GM03348 (cell line): ENCODE measurements at places on chromosomes 2 and 18.

DNA sequence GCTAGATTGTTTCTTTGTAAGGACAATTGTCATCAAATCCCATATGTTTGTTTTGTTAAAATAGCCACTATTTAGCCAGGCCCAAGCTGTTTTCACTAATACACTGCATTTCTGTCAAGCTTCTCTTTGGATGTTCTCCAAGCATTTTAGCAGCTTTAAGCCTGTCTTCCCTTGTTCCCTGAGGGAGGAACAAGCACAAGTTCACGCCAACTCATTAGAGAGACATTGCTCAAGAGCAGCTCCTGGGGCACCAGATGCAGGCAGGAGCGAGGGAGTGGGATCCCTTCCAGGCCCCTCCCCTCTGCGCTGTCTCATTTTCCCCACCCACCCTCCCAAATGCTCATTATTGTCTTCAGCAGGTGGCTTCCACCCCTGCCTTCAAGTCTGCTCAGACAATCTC lies 32.6 kb upstream of the PPP3R1 start:
- DNase-seq: peak; percentile 79

DNA sequence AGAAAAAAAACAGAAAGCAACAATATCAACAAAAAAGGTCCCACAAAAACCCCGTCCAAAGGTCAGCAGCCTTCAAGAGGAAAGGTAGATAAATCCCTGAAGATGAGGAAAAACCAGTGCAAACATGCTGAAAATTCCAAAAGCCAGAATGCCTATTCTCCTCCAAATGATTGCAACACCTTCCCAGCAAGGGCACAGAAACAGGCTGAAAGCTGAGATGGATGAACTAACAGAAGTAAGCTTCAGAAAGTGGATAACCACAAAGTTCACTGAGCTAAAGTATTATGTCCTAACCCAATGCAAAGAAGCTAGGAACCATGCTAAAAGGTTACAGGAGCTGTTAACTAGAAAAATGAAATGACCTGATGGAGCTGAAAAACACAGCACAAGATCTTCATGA lies 226.4 kb upstream of the DSEL start:
- DNase-seq: no peak

- peak; percentile 94 for DNase-seq
Observed at GRCh38 chr2:241877989-241878970, 8.8 kb downstream of the RTP5 start.

DNA sequence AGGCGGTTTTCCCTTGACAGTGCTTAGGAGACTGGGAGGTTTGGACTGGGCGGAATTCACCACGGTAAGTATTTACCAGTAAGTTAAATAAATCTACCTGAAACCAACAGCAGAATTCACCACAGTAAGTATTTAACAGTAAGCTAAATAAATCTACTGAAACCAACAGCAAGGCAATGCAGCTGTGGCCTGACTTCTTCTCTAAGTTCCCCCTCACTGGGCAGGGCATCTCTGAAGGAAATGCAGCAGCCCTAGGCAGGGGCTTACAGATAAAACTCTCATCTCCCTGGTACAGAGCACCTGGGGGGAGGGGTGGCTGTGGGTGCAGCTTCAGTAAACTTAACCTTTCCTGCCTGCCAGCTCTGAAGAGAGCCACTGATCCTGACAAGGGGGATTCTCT lies 432.5 kb upstream of the LRRTM1 start:
- DNase-seq: no peak

DNA sequence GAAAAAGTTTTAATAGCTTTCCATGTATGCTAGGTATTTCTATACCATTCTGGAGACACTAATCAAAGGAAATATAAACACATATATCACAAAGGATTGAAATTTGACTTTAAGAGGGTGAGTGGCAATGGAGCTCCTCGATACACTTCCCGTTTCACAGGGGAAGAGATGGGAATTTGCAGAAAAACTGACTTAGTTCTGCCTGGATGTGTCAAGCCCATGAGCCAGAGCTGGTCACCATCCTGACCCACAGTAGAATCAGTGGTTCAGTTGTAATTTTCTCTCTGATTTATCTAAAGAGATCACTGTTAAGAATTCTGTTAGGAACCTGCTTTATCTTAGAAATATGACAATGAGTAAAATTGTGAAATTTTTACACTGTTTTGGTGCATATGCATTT lies 34.2 kb downstream of the PLCL1 start:
- DNase-seq: no peak

- DNase-seq: no peak
Observed at GRCh38 chr2:15200581-15200980, 360.6 kb downstream of the NBAS start.

DNA sequence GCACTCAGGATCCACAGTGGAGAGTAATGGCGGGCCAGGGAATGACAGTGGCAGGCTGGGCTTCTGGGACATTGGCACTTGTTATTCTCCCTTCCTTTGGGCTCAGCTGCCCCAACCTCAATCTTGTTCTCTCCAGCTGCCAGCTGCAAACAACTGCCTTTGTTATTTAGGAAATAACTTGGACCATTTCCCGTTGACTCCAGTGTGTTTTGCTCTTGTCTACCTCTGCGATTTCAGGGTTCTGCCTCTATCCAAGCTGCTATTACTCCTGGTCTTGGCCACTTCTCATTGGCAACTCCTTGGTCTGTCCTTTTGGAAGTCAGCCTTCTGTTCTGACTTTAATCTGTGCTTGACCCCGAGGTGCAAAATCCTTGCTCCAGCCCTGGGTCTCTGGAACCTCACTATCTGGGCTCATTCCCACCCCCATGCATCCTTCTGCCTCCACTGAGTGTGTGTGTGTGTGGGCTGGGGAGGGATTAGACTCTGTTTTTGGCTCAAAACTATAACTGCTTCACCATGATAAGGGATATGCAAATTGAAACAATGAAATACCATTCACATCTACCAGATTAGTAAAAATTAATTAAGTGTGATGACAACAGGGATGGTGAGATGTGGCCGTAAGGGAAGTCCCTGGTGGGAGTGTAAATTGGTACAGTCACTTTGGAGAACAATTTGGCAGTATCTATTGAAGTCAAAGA lies 134.1 kb upstream of the CXCR4 start:
- no peak for DNase-seq

DNA sequence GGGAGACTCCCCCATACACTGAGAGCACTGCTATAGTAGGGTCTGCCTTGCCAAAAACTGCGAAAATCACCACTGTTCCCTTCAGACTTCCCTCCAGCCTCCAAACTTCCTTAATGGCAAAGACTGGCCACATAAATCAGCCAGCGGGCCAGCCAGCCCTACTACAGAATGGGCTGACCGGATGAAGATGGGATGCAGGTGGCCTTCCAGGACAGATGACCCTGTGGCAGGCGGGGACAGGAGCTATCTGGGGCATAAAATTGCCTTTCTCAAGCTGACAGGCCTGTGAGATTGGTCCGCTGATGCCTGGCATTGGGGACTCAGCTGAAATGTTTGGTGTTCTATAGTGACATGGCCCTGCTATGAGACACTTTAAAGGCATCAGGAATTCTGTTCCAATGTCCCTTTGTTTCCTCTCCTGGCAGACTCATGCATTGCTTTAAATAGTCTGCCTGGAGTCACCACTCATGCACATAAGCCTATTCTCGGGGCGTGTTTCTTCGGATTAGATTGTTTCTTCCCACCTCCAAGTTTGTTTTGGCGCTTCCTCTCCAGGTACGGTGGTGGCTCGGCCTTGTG lies 135.9 kb downstream of the ALPK2 start:
- DNase-seq: no peak

DNA sequence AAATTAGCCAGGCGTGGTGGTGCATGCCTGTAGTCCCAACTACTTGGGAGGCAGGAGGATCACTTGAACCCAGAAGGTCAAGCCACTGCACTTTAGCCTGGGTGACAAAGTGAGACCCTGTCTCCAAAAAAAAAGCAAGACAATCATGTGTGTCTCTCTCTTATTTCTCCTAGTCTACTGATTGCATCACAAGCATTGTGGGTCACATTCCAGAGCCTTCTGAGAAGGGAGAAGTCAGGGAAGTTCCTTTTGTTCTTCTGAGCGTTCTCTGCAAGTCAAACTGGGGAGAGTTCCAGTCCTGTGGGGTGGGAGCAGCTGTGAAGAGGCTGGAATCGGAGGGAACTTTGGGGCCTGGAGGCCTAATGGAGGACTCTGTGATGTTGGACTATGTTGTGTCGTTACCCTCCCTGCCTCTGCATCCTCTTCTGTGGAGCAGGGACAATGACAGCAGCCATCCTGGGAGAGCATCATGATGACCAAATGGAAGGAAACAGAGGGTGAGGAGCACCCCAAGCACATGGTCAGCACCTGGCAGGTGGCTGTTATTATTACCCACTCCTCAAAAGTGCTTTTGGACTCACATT lies 115.4 kb downstream of the MRO start:
- DNase-seq: no peak

- no peak for DNase-seq
Observed at GRCh38 chr2:48694149-48694548, 61.4 kb downstream of the LHCGR start.

DNA sequence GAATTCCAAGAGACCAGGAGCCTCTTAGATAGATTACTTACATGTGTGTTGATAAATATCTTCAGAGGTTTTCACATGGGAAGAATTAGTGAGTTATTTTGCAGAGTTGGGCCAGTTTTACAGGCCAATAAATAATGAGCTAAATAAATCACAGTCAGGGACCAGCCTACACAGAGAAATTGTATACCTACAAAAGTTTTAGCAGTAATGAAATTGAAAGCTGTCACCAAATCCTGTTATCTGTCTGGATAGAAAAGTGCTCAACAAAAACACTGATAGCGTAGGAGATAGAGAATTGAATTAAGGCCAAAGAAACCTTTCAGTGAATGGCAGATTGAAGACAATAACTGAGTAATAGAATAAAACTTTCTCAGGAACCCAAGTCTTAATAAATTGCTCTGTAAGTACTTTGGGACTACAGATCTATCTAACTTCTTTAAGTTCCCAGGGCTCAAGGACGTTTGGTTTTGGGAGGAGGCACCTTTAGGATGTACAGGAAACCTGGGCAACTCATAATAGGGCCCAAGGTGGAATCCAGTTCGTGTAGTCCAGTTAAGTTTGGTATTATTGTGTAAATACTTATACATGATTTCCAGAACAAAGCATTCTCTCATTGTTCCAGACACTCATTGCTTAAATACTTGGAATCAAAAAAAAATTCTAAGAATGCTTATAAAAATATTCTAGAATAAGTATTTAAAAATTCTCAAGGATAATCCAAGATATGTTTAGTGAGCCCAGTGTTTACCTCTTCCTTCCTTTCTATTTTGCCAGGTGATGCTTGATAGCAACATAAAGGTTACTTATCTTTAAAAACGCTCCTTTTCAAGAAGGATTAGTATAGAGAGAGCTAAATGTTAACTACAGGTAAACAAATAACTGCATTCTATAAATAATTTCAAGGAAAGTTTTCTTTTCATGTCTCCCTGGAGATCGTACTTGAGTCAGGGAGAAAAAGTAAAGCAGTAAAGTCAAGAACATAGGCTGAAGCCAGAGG lies 134.5 kb downstream of the NCKAP5 start:
- DNase-seq: peak; percentile 14

- DNase-seq: no peak
Observed at GRCh38 chr2:45789961-45790723, 138.7 kb downstream of the PRKCE start.

GRCh38 chr2:42372474-42373200 lies 11.6 kb upstream of the COX7A2L start:
- no peak for DNase-seq

- DNase-seq: no peak
Observed at GRCh38 chr2:88620015-88620414, 7.2 kb downstream of the EIF2AK3 start.

GRCh38 chr2:71944806-71945602 lies 202.7 kb downstream of the CYP26B1 start:
- peak; percentile 21 for DNase-seq

DNA sequence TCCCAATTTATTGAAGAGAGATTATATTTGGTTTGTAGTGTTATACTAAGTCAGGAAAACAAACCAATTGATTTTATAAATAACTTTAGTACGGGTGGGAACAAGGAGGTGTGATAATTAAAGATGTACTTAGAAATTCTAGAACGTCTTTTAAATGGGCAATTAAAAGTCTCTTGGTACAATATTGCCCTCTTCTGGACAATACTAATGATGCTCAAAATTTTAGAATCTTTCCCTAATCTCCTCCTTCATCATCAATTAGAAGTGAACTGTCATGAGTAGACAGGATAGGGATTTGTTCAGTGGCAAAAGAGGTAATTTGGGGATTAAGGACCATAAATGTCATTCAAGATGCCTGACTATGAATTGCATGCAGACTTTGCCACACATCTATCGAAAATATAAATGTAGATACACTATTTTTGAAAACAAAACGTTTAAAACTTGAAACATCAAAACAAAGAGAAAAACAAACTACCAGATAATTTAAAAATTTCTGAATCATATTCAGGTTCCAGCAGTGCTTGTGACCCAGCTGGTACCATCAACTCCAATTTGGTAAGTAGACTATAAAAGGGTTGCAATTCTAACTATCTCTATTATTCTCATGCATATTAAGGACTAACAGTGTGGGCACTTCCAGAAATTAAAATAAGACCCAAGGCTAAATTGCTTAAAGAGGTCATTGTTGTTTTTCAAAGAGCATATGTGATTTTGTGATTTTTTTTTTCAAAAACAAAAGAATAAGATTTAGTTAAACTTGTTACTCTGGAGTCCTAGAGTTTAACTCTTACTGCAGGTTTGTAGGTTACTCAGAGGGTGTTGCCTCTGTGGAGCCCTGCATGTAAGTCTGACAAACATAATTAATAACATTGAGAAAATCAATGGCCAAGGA lies 123.5 kb downstream of the LAMA3 start:
- peak; percentile 53 for DNase-seq

DNA sequence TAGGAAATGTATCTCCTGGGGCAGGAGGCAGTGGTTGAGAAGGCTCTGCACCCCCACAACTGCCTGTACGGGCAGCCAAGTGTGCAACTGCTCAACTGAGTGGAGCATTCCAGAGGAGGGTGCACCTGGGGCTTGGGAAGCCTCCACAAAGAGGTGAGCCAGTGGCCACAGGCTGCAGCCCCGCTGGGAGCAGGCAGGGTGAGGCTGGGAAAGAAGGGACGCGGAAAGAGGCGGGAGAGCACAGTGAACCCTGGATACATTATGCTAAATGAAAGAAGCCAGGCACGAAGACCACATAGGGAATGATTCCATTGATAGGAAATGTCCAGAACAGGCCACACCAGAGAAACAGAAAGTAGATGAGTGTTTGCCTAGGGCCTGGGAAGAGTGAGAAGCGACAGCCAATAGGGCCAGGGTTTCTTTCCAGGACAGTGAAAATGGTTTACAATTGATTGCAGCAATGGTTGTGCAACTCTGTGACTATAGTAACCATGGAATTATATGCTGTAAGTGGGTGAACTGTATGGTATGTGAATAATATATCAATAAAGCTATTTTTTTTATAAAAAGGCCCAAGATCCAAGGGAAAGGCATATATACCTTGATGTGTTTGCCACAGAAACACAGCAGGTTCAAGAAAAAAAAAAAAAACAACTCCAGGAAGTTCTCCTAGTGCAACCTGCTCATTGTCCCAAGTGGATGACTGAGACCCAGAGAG lies 82.4 kb downstream of the DDX1 start:
- DNase-seq: no peak

- peak; percentile 41 for DNase-seq
Observed at GRCh38 chr2:24050041-24050979, 769 bp downstream of the FKBP1B start.

GRCh38 chr18:29041976-29042375 lies 865.0 kb upstream of the CDH2 start:
- DNase-seq: no peak

GRCh38 chr2:203786549-203787351 lies 80.3 kb downstream of the CD28 start:
- DNase-seq: peak; percentile 57
